ENCODE measurements at places on chromosomes 11 and 22.
A peak's percentile ranks its signal among the peaks of the same experiment; 100 is the strongest.

GRCh38 chr11:12293486-12293885, 83.9 kb upstream of the PARVA start:
- no peak for DNase-seq

GRCh38 chr22:31332886-31333285, 13.3 kb downstream of the PATZ1 start:
- no peak for DNase-seq

GRCh38 chr11:76149713-76150112, 56.6 kb downstream of the WNT11 start:
- no peak for DNase-seq

- no peak for DNase-seq
Observed at GRCh38 chr11:134739136-134739535, 327.1 kb upstream of the B3GAT1 start.

DNA sequence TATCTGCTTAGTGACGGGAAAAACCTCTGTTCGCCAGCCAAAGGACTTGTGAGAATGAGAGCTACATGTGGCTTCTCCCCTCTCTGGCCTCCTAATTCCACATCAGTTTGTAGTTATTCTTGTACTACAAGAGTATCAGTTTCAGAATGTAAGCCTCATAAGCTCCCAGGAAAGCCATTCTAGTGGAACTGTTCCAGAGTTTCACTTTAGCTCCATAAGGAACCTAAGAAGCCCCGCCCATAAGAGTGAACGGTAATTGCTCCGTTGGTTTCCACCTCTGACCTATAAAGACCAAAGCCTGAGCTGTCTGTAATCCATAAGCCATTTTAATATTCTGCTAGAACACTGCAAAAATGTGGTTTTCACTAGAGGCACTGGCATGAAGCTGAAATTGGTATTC, 53.0 kb downstream of the SIK3 start:
- DNase-seq = no peak

DNA sequence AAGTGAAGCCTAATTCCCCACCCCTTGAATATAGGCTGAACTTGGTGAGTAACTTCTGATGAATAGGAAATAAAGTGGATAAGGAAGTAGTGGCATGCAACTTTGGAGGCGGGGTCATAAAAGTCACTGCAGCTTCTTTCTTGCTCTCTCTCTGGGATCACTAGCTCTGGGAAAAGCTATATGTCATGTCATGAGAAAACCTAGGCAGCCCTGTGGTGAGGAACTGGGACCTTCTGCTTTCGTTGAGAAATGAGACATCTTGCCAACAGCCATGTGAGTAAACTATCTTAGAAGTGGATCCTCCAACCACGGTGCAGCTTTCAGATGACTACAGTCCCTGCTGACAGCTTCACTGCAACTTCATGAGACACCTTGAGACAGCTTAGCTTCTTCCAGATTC, 15.7 kb downstream of the ZNF214 start:
- peak; percentile 13 for DNase-seq

- DNase-seq = peak; percentile 88
Observed at GRCh38 chr22:30829901-30830550, 135.4 kb downstream of the OSBP2 start.

DNA sequence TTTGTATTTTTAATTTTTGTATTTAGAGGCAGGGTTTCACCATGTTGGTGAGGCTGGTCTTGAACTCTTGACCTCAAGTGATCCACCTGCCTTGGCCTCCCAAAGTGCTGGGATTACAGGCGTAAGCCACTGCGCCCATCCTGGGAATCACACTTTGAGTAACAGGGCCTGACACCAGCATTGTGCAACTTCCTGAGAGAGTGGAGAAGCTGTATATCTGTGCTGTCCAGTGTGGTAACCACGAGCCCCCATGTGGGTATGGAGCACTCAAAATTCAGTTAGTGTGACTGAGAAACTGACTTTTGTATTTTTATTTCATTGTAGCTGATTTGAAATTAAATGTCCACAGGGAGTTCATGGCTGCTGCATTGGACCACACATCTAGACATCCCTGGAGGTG, 36.2 kb downstream of the MPPED1 start:
- DNase-seq = no peak

GRCh38 chr22:46031557-46031956, 54.6 kb upstream of the WNT7B start:
- DNase-seq = no peak

DNA sequence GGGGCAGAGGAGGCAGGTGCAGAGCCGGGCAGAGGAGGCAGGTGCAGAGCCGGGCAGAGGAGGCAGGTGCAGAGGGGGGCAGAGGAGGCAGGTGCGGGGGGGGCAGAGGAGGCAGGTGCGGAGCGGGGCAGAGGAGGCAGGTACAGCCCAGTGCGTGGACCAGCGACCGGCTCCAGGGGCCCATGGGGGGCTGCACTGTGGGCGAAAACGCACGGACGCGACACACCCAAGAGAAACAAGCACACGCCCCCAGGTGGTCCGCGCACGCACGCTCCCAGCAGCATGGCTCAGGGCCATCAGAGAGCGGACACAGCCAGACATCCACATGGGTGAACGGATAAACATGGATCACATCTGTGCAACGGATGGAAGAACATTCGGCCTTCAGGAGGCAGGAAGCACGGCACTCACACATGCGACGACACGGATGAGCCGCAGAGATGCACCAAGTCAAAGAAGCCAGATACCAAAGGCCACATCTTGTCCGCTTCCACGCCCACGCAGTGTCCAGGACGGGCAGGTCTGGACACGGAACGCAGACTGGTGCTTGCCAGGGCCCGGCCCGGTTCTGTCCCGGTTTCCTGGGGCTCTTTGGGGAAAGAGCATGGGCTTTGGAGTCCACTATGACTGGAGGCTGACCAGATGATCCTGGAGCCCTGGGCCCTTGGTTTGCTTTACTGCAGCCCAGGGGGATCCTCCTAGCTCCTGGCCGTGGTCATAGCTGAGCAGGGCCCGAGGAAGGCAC, 21.8 kb downstream of the OSBPL5 start:
- no peak for DNase-seq

GRCh38 chr11:65584723-65585171, 8.9 kb downstream of the EHBP1L1 start:
- no peak for DNase-seq

DNA sequence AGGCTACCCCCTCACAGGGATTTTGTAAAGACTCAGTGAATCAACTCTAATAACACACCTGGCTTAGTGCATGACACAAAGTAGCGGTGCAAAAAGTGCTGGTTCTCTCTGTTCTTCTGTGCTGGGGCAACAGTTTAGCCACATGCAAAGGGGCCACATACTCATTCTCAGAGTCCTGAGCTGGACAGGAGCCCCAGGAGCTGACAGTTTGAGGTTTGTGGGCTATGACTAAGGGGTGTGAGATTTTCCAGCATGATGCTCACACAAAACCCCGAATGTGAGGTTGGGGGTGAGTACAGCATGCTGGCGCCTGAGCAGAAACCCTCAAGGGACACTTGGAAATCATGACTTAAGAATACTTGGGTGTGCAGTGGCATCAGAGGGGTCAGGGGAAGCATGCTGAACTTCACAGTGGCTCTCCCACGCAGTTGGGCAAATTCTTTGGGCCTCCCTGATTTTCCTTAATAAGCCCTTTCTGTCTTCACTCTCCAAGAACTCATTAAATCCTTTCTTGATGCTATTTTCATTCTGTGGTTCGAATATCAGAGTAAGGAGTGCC, 31.0 kb downstream of the TMPRSS5 start:
- DNase-seq = peak; percentile 38

- no peak for DNase-seq
Observed at GRCh38 chr11:1630271-1630670, 696 bp downstream of the KRTAP5-5 start.

GRCh38 chr11:82869657-82870056, 30.6 kb downstream of the PRCP start:
- DNase-seq = no peak

DNA sequence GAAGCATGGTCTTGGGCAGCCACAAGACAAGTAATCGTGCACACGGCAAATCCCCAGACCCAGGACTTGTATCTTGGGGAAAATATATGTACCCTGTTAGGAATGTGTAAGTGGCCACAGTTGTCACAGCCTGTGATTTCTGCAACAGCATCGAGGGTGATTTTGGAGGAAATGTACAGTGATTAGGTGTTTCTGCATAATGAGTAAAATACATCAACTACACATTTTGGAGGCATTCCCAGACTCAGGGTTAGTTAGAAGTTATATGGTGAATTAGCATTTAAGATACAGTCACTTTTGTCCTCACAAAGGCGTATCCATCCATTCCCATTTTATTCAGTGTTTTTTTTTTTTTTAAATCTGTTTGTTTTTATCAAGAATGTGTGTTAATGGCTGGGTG, 28.4 kb downstream of the SUSD2 start:
- no peak for DNase-seq

DNA sequence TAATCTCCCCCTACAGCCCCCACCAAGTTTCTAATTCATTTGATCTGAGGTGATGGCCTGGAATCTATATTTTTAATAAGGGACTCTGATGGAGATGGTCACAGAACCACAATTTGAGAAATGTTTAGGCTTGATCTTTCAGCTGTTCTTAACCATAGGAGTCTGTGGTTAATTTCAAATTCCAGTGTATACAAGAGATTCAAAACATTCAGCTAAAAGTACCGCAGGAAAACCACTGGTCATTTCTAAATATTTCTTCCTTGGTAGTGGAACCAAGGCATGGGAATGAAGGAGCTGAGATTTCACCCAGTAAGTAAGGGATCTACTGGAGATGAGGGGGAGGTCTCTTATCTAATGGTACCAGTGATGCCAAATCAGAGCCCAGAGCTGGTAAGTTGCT, 18.3 kb upstream of the GALNT18 start:
- no peak for DNase-seq

GRCh38 chr11:71399341-71399740, 48.9 kb downstream of the DHCR7 start:
- DNase-seq = no peak

Data from RWPE1 (cell line).